ENCODE measurements at places on chromosomes 16 and 17. TPM values are rescaled to one million over a fixed set of nuclear protein-coding genes. Genes with fewer than 3 reads are reported as not detected.

Gene PTGES3L
- 58.0 TPM for polyA plus RNA-seq

Gene MEFV
- polyA plus RNA-seq, result 0.23 TPM

Gene KRTAP4-9
- polyA plus RNA-seq, result not detected

DNA sequence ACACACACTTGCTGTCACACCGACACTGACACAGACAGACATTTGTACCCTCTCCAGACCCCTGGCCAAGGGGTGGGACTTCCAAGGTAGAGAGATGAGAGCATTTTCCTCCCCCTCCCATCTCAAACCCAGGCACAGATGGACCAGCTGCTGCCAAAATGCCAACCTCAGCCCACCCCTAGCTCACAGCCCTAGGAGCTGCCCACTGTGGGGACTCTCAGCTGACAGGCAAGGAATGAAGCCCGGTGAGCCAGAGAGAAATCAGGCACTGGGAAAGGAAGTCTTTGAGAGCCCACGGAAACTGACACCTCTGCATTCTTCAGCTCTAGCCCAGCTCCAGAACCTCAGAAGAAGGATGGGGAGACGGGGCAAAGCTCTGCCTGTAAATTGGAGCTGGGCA, 2.8 kb downstream of the ETV4 start:
- no peaks in the 10 kb centered on the region for H3K27me3 ChIP-seq
- H3K36me3 ChIP-seq, result no peaks in the 10 kb centered on the region
- DNase-seq, result no peak
- H3K4me1 ChIP-seq, result peaks cover 6% of the 10 kb centered on the region
- H3K27ac ChIP-seq, result no peak overlapping the region

Gene KRT31
- polyA plus RNA-seq, result not detected

Gene ALDOA
- polyA plus RNA-seq, result 2,585 TPM

GRCh38 chr17:55304171-55304859, 39.6 kb downstream of the HLF start:
- no peak for DNase-seq
- H3K36me3 ChIP-seq, result no peaks in the 10 kb centered on the region
- H3K4me1 ChIP-seq, result no peaks in the 10 kb centered on the region
- H3K27me3 ChIP-seq, result no peaks in the 10 kb centered on the region
- no peak overlapping the region for H3K4me3 ChIP-seq

GRCh38 chr16:46607529-46607928, 13.7 kb downstream of the SHCBP1 start:
- no peaks in the 10 kb centered on the region for H3K4me1 ChIP-seq
- no peak overlapping the region for H3K4me3 ChIP-seq
- peaks cover 12% of the 10 kb centered on the region for H3K36me3 ChIP-seq
- no peak for DNase-seq
- H3K27me3 ChIP-seq, result no peaks in the 10 kb centered on the region
- no peak overlapping the region for H3K27ac ChIP-seq
